ENCODE measurements at places on chromosomes 3 and 15.

DNA sequence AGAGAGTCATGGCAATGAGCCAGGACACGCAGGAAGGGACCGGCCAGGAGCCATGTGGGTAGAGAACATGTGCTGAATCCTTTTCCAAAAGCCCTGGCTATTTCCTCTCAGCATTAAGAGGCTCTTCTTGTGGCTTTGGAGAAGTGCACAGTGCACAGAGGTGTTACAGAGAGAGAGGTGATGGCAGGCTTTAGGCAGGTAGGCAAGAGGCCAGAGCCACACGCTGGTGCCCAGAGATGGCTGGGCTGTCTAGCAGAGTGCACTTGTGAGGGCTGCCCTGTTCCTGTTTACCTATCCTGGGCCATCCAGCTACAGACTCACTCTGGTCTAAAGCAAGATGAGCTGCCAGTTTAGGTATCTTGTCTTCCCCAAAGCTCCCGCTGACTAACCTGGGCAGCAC is 402.6 kb downstream of the OCA2 start:
- no peak for DNase-seq

GRCh38 chr3:177595530-177596188 is 398.4 kb upstream of the TBL1XR1 start:
- no peak for DNase-seq

- DNase-seq = no peak
These were observed 64.0 kb upstream of the CPOX start for GRCh38 chr3:98657457-98657856.

DNA sequence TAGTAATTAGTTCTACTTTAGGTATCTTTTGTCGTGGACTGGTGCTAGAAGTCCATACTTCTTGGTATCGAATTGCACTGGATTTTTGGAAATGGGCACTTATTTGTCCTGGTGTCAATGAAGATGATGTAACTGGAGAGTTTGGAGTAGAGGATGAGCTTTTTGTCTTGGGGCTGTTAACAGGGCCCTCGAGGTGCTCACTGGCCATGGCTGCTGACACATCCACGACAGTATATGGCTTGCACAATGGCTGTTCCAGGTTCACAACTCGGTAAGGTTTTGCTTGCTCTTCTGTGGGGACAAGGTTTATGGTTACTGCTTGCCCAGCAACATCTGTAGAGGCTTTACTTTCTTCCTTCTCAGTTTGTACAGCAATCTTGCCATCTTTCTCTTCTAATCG is 109.4 kb upstream of the TSPAN3 start:
- no peak for DNase-seq

- no peak for DNase-seq
These were observed 80.0 kb upstream of the EPHA6 start for GRCh38 chr3:96734273-96735009.

- DNase-seq = no peak
These were observed 66.7 kb downstream of the MYLK start for GRCh38 chr3:123817413-123817812.

GRCh38 chr3:189598530-189599225 is 32.5 kb upstream of the TP63 start:
- no peak for DNase-seq

GRCh38 chr15:56725386-56725785 is 7.9 kb downstream of the ZNF280D start:
- DNase-seq = no peak

- DNase-seq = no peak
These were observed 20.6 kb downstream of the FAN1 start for GRCh38 chr15:30924353-30924752.

GRCh38 chr3:135801018-135801417 is 164.5 kb upstream of the PPP2R3A start:
- DNase-seq = no peak

- no peak for DNase-seq
These were observed 22.4 kb upstream of the SRP14 start for GRCh38 chr15:40061212-40061901.

DNA sequence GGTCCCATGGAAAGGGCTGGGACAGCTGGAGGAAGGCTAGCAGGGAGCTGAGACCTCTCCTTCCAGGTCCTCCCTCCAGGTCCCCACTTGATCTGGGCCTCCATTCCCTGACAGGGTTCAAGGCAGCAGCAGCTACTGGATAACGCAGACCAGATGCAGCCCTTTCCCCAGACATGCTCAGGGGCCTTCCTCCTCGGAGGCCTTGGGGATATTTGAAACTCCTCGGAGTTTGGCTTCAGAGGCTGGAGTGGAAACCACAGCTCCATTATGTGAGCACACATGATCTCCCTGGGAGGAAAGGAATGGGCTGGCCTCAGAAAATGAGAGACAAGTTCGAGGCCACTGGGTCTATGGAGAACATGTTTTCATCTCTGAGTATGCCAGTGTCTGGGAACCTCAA is 119.3 kb downstream of the SMAD6 start:
- no peak for DNase-seq

GRCh38 chr3:141248064-141248463 is 16.4 kb downstream of the PXYLP1 start:
- no peak for DNase-seq

Measured in activated naive CD4-positive, alpha-beta T cell treated with anti-CD3 and anti-CD28 coated beads, Interleukin-2, amount 50 U/mL, for 72 hours (primary cell).